ENCODE measurements at places on chromosomes 12 and 14. TPM values are rescaled to one million over a fixed set of nuclear protein-coding genes. Genes with fewer than 3 reads are reported as not detected.
A peak's percentile ranks its signal among the peaks of the same experiment; 100 is the strongest.

DNA sequence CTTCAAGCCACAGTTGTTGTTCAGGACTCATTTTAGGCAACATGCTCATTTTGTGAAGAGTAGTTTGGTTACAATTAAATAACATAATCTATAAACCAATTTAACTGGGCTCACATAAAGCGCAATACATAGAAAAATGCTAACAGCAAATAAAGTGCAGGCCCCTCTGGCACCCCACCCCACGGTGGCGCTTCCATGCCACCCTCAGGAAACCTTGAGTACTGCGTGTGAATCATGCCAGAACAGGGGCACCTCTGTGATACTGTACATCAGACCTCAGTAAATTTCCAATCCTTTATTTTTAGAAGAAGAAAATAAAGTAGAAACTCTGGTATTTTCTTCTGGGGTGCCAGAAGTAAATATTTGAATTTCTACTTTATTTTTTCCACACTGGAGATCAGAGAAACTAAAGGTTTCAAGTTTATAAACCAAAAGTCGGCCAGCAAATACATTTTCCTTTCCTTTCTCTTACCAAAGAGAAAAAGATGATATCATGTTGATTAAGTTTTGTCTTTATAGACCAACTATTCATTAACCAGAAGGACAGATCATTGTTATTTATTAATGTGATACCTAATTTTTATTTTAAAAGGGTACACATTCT lies 316.8 kb downstream of the PAWR start:
- H3K36me3 ChIP-seq = no peaks in the 10 kb centered on the region
- no peaks in the 10 kb centered on the region for H3K27me3 ChIP-seq
- no peak overlapping the region for H3K4me3 ChIP-seq

The CLEC1A gene
- not detected for total RNA-seq

- no peaks in the 10 kb centered on the region for H3K27me3 ChIP-seq
- peak overlapping the region; percentile 24 for H3K27ac ChIP-seq
- H3K36me3 ChIP-seq = peaks cover 12% of the 10 kb centered on the region
- no peaks in the 10 kb centered on the region for H3K4me1 ChIP-seq
These were observed 75.3 kb downstream of the KDM2B start for GRCh38 chr12:121505513-121505912.

DNA sequence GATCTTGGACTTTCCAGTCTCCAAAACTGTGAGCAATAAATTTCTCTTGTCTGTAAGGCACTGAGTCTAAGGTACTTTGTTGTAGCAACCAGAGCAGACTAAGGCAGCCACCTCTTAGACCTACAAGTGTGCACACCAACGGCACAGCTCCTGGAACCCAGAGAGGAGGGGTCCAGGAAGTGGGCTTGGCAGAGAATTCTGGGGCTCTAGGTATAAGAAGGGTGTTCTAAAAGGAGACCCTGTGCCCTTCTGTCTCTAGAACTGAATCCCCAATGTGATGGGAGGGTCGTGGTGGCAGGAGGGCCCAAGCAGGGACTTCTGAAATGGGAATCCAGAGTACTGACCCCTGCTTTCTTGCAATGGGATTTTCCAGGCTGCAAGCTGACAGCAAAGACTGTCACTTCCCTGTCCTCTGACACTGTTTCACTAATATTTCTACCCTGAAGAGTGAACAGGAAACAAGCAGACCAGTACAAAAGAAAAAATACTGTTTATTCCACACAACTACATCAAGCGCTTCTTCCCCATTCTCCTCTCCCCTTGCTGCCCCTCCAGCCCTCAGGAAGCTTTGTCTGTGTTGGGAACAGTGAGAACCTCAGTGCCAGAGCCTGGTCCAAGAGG lies 13.6 kb upstream of the TFCP2 start:
- no peaks in the 10 kb centered on the region for H3K4me1 ChIP-seq
- DNase-seq = no peak
- H3K36me3 ChIP-seq = no peaks in the 10 kb centered on the region
- no peak overlapping the region for H3K27ac ChIP-seq
- no peaks in the 10 kb centered on the region for H3K27me3 ChIP-seq
- no peak overlapping the region for H3K4me3 ChIP-seq

GRCh38 chr14:93606091-93606490 lies 175.4 kb downstream of the UNC79 start:
- no peak for DNase-seq
- H3K27ac ChIP-seq = no peak overlapping the region

GRCh38 chr12:97487470-97487869 lies 24.9 kb downstream of the RMST start:
- no peaks in the 10 kb centered on the region for H3K4me1 ChIP-seq
- no peaks in the 10 kb centered on the region for H3K27me3 ChIP-seq
- H3K4me3 ChIP-seq = no peak overlapping the region
- H3K36me3 ChIP-seq = no peaks in the 10 kb centered on the region
- no peak for DNase-seq
- H3K27ac ChIP-seq = no peak overlapping the region

DNA sequence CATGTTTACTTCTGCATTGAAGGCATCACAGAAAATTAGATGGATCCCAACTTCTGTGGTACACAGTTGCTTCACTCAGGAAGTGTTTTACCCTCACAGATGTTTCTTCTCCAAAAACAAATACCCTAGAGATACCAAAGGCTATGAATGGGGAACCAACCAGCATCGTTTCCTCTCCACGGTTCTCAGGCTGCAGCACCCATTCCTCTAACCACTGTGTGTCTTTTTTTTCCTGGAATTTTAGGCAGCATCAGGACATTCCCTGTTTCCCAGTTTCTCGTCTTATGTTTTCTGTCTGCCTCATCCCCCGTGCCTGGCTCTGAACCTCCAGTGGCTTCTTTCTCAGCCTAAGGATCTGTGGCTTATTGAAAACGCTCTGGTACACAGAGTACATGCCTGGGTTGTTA lies 72.0 kb upstream of the TBX5 start:
- DNase-seq = no peak
- peaks cover 42% of the 10 kb centered on the region for H3K27me3 ChIP-seq
- no peaks in the 10 kb centered on the region for H3K4me1 ChIP-seq
- no peaks in the 10 kb centered on the region for H3K36me3 ChIP-seq
- no peak overlapping the region for H3K27ac ChIP-seq

The KCNC2 gene
- total RNA-seq = not detected

All from activated CD4-positive, alpha-beta memory T cell treated with anti-CD3 and anti-CD28 coated beads, Interleukin-2, amount 10 ng/mL, durations not matched to agents 7 days and 5 days (primary cell).